Hepatocyte (in vitro differentiated cells): ENCODE measurements at places on chromosomes 1 and 21. TPM values are rescaled to one million over a fixed set of nuclear protein-coding genes. Genes with fewer than 3 reads are reported as not detected.

DNA sequence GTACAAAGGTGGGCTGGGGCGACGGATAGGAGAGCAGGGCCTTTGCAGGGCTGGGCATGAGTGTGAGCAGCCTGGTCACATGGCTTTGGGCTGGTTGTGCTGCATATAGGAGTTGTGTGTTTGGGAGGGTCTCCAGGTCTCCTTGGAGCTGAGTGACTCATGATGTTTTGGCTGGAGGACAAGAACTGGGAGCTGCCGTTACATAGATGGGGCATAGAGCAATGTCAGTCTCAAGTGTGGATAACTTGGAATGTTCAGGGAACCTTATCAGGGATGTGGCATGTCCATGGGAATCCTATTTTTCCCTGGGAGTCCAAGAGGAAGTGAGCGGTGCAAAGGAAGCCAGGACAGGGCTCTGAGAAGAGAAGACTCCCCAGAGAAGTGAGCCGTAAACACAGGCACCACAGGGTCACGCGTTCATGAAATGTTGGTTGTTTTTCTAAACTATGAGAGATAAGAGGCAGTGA, 136.4 kb upstream of the KCNE2 start:
- no peaks in the 10 kb centered on the region for H3K36me3 ChIP-seq
- H3K27me3 ChIP-seq: no peaks in the 10 kb centered on the region
- no peaks in the 10 kb centered on the region for H3K4me1 ChIP-seq
- peak; percentile 15 for DNase-seq
- no peak overlapping the region for H3K27ac ChIP-seq

DNA sequence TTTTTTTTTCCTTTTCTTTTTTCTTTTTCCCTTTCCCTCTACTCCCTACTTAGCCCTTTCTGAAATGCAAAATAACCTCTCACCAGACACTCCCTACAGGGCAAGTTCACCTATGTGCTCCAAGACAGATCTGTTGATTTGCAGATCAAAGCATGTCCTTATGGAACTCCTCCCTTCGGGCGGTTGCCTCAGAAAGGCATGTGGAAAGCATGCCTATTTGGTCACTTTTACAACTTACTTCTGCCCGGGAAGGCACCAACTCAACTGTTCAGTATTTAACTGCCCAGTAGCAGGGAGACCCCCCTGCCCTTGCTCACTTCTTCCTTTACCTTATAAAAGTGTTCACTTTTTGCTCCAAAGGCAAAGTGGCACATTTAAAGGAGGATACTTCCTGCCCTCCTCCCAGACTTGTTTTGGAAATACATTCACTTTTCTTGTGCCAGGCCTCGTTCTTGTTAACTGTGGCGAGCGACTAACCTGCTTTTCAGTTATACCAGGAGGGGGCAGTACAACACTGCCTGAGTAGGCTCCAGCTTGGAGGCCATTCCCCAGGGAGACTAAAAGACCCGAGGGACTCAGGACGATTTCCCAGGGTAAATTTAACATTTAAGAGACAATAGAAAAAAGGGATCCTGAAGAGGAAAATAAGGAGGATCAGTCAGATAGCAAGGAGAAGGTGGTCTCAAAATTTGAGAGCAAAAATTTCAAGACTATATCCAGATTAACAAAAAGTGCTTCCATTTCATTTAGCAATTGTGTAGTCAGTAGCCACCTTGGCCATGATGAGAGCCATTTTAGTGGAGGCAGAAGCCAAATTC, 12.3 kb upstream of the SLAMF7 start:
- no peaks in the 10 kb centered on the region for H3K27me3 ChIP-seq
- H3K4me1 ChIP-seq: peaks cover 3% of the 10 kb centered on the region
- H3K36me3 ChIP-seq: no peaks in the 10 kb centered on the region
- no peak overlapping the region for H3K4me3 ChIP-seq

GRCh38 chr1:160116283-160117147, 956 bp downstream of the ATP1A2 start:
- no peak for DNase-seq
- H3K4me3 ChIP-seq: no peak overlapping the region
- H3K27ac ChIP-seq: no peak overlapping the region
- no peaks in the 10 kb centered on the region for H3K27me3 ChIP-seq

DNA sequence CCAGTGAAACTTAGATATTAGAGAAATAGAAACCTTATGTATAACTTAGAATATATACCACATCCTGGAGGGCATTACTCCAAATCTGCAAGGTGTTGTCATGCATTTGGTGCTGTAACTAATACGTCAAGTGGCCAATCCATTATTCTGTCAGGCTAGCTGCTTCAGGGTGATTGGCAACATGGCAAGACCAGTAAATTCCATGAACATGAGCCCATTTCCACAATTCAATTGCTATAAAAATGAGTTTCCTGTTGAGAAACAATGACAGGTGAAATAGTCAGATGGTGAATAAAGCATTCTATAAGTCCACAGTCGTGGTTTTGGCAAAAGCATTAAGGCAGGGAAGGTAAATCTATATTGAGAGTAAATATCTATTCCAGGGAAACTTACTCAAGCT, 566.0 kb downstream of the ADGRL2 start:
- no peak overlapping the region for H3K27ac ChIP-seq
- H3K4me3 ChIP-seq: no peak overlapping the region
- H3K27me3 ChIP-seq: no peaks in the 10 kb centered on the region

DNA sequence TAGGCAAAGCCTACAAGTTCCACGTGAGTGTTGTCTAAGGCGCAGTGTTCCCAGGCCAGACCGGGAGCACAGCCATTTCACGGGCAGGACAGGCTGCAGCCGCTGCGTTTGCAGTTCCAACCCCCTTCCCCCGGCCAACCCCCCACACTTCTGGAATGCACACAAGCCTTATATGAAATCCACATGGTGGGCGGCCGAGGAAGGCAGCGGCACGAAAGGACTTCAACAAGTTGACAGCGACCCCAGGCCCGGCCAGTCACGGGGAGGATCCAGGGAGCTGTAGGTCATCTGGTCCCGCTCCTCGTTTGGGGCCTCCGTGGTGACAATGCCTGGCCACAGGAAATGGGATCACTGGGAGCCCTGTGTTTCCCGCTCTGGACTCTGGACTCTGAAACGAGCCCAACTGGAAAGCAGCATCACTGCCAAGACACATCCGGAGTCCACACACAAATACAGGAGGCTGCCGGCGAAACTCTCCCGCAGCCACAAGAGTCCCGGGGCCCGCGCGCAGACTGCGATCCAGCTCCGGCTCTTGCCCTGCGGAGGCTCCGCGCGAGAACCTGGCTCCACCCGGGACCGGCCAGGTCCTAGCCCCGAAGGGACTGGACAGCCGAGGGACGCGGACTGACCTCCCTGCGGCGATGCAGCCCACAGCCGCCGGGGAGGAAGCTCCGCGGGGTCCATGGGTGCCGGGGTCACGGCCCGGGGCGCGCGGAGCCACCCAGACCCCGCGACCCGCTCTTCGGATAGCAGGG, 794 bp downstream of the NID1 start:
- DNase-seq: peak; percentile 76
- peaks cover 10% of the 10 kb centered on the region for H3K27me3 ChIP-seq
- H3K4me1 ChIP-seq: no peaks in the 10 kb centered on the region
- peak overlapping the region; percentile 91 for H3K27ac ChIP-seq

- no peak overlapping the region for H3K4me3 ChIP-seq
- no peaks in the 10 kb centered on the region for H3K36me3 ChIP-seq
- H3K27ac ChIP-seq: no peak overlapping the region
- no peaks in the 10 kb centered on the region for H3K4me1 ChIP-seq
Observed at GRCh38 chr1:29532285-29532684, 296.0 kb downstream of the PTPRU start.

DNA sequence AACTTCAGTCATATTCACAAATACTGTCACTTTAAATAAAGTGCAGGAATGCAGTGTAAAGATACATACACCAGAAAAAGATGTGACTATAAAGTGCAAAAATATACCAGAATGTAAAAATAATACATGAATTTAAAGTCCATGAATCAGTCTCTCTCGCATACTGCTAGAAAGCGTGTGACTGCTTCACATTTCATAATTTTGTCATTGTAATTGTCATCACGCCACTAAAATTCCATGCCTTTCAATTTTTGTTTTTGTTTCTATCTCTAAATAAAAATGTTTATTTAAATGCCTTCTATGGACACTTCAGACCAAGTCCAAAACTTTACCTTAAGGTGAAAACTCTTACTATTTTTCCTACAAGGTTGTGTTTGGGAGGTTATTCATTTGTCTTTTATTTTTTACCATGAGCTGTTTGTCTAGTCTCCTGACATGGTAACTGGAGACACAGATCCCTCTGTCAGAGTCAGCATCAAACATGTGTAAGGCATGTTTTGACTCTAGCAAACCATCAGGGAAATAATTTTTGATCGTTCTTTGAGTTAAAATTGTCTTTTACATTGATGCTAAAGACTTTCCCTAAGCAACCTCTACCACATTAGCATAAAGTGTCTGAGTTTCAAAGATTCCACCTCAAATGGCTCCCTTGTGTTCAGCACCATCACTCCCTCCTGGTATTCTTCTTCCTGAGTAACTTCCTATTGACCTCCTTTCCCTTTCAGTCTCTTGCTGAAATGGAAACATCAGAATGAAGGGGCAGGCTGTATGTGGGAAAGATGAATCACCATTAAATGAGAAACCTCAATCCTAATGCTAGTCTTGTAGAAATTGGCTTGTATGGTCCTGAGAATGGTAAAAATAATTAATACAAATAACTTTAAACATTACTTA, 14.0 kb upstream of the AIM2 start:
- no peaks in the 10 kb centered on the region for H3K36me3 ChIP-seq
- no peaks in the 10 kb centered on the region for H3K27me3 ChIP-seq
- no peak for DNase-seq
- no peak overlapping the region for H3K4me3 ChIP-seq
- no peak overlapping the region for H3K27ac ChIP-seq

- H3K4me1 ChIP-seq: no peaks in the 10 kb centered on the region
- no peaks in the 10 kb centered on the region for H3K27me3 ChIP-seq
- no peak overlapping the region for H3K4me3 ChIP-seq
- H3K36me3 ChIP-seq: no peaks in the 10 kb centered on the region
- DNase-seq: no peak
Observed at GRCh38 chr21:19018529-19018928, 614.9 kb upstream of the TMPRSS15 start.

DNA sequence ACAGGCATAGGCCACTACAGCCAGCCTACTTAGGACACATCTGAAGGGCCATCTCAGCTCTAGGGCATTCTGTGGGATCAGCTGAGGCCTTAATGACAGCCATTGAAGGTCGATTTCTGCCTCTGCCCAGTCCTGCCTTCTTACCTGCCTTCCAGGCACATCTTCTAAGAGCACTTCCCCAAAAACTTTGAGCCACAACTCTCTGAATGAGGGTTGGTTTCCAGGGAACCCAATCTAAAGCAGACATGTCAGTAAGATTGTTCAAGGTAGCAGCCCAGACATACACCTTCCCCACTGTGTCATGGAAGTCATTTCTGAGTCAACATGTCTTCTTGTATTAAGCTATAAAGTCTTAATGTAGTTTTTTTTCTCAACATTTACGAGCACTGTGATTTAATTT, 18.2 kb upstream of the SSBP3 start:
- DNase-seq: no peak
- no peak overlapping the region for H3K4me3 ChIP-seq
- no peaks in the 10 kb centered on the region for H3K27me3 ChIP-seq

DNA sequence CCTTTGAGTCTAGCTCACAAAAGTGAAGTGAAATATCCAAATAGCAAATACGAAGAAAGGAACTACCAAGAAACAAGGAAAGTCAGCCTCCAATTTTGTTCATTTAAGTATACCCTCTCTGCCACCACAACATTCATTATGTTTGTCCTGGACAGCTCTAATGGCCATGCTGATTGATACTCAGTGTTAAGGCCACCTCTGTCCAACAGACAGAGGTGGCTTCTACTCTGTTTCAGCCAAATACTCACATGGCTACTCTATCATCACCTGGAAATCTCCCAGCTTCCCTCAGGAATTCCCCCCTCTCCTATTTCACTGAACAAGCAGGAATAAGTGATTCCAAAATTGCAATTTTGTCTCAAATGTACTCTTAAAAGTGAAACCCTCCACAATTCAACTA, 10.7 kb downstream of the APP start:
- no peaks in the 10 kb centered on the region for H3K27me3 ChIP-seq
- no peak overlapping the region for H3K4me3 ChIP-seq
- H3K36me3 ChIP-seq: no peaks in the 10 kb centered on the region
- peaks cover 17% of the 10 kb centered on the region for H3K4me1 ChIP-seq

The RAP1A gene
- total RNA-seq: 49.6 and 56.2 TPM in 2 replicates

The TRAF3IP3 gene
- 0.13 and 0.20 TPM in 2 replicates for total RNA-seq

The ADGRL2 gene
- total RNA-seq: 120 and 139 TPM in 2 replicates

The PODN gene
- total RNA-seq: 2.1 and 3.9 TPM in 2 replicates
